ENCODE measurements at places on chromosomes 2 and 18.

GRCh38 chr2:235749121-235749770 lies 255.4 kb downstream of the AGAP1 start:
- DNase-seq, result no peak

DNA sequence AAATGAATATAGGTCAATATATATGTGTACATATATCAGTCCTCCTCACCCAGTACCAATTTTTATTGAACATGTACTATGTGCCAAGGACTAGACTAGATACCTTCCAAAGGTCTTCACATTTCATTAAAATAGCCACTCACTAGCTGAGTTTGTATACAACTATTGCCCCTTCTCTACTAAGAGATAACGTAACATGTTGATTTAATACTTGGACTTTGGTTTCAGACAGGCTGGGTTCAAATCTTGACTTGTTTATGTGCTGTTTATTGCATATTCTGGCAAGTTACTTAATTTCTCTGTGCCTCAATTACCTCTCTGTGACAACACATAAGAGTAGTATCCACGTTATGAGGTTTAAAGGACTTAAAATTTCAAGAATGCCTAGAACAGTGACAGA lies 184.5 kb downstream of the MTX2 start:
- DNase-seq, result no peak

- DNase-seq, result no peak
These were observed 32.3 kb upstream of the OLA1 start for GRCh38 chr2:174280596-174280995.

DNA sequence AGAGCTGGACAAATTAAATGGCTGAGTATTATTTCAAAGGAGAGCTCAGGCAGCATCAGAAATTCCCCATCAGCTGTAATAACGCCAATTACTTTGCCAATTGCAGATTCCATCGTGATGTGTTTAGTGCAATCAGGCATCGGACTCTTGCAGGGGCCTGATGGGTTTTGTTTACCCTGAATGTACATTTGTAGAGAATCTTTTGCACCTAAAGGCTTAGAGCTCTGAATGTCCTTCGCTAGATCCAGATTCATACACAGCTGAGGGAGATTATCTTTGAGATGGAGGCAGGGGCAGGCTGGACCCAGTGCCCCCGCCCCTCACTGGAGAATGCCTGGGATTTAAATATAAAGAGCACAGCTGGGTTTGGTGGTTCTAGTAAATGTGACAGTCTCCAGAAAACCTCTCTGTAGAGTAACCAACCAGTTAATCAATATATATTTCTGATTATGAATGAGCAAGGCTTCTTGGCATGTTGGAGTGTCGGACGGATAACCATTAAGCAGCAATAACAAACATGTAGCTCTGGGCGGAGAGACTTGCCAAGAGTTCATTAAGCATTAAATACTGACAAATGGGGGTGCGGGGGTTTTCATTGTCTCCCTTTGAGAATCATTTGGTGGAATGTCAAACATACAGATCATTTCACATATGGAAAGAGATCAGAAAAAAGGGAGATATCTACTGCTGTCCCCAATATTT lies 200.9 kb downstream of the SETBP1 start:
- no peak for DNase-seq

- no peak for DNase-seq
These were observed 733.7 kb upstream of the FAM98A start for GRCh38 chr2:34332813-34333212.

DNA sequence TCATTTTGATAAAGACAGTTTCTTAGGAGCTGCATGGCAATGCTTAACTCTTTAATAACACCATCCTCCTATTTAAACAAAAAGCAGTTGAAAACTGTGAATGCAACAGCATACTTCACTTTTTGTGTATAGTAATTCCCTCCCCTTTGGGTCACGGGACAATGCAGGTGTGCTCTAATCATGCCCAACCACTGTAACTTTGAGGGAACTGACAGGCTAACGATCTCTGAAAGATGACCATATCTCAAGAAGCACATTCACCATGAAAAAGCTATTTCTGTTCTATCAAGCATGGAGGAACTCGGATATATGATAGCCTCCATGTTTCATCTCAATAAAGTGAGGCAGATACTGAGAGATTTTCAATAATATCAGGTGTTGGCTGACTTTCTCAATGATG lies 81.1 kb upstream of the CD226 start:
- DNase-seq, result no peak

DNA sequence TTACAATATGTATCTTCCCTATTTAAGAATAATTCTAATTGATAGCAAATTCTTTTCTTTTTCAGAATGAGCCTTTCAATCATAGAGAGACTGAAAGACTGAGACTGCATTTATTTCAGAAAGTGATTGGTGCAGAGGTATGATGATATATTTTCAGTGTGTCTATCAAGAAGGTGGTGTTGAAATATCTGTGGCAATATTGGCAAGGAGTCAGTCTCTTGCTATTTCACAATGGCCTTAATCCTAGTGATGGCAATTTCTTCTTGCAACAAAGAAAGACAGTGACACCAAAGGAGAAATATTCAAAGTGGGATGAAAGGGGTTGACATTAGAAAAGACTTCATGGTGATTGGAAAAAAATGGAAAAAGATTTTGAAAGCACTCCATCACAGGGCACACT lies 21.7 kb upstream of the ZBTB14 start:
- no peak for DNase-seq

DNA sequence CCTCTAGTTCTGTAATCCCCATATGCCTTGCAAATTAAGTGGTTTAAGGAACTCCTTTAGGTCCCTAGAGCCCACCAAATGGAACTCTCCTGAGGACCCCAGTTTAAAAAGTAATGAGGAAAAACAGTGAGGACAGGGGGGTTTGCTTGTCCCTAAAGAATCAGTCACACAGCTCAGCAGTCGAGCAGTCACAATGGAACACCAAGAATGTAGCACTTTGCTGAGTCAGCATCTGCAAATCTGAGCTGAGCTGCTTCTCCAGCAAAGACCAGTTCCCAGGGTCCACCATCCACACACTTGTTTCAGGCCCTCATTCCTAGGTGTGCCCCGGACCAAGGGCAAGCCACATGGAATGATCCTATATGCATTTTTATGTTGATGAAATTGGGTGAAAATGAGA lies 46.2 kb upstream of the NEDD4L start:
- DNase-seq, result no peak

GRCh38 chr2:172288603-172289002 lies 138.8 kb upstream of the ITGA6 start:
- DNase-seq, result no peak

DNA sequence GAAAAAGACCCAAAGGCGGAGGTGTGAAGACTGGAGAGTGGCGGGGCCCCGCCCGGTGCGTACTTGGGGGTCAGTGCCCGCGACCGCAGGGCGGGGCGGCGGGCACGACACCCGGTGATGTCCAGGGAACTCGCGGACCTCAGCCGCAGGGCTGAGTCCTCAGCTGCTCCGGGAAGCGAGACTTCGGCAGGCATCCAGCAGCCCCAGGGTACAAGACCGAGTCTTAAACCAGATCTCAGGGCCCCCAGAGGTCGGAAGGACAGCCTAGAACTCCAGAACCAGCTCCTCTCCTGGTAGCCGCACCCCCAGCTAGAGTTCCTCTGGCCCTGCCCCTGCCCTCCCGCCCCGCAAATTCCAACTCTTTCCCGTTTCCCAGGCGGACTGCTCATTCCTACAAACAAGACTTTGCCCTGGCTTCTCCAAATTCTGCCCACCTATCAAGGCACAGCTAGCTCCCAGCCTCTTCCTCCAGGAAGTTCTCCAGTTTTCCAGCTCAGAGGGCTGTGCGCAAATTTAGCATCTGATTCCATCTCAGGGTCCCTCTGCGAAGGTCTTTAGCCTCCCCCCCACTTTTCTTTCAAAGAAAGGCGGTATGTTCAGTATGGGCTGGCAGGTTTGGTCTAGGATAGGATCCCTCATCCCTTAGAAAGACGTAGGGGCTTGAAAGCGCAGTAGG lies 26.0 kb upstream of the NOTO start:
- no peak for DNase-seq

- no peak for DNase-seq
These were observed 180.0 kb downstream of the TCF4 start for GRCh38 chr18:55407774-55408535.

GRCh38 chr2:163878718-163879117 lies 142.9 kb upstream of the FIGN start:
- no peak for DNase-seq

DNA sequence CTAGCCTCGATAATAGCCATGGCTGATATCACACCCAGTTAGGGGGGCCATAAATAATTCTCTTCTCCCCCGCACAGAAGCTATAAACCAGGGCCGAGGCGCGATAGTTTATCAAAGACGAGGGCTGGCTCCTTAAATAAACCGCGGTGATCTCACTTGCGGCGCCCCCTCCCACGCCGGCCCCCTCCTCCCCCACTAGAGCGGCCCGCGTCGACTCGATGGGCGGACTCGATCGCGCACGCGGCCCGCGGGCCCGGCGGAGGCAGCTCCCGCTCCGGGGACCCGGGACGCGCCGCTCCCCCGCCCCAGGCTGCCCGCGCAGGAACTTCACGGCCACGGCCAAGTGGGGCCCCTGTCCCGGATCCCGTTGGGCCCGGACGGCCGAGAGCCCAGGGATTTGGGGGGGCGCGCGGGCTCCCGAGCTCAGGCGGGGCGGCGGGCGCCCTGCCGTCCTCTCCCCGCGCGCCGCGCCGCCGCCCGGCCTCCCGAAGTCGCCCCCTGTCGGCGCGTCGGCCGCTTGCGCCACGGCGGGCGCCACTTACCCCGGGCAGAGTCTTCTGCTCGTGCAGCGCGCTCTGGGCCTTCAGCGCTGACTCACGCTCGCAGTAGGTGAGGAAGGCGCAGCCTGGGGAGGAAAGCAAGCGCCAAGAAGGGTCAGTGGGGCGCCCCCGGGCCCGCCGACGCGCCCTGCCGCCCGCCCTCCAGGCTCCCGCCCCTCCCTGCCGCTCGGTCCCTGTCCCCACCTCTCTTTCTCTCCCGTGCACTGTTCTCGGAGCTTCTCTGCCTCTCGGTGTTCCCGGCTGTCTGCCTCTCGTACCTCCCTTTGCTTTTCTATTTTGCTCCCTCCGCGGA lies 80.4 kb downstream of the CELF4 start:
- no peak for DNase-seq

GRCh38 chr18:8367217-8367988 lies 241.8 kb upstream of the RAB12 start:
- peak; percentile 0 for DNase-seq

- DNase-seq, result no peak
These were observed 560.6 kb downstream of the SLC4A3 start for GRCh38 chr2:220188031-220188430.

- no peak for DNase-seq
These were observed 1244.7 kb upstream of the ZEB2 start for GRCh38 chr2:145764631-145765030.

DNA sequence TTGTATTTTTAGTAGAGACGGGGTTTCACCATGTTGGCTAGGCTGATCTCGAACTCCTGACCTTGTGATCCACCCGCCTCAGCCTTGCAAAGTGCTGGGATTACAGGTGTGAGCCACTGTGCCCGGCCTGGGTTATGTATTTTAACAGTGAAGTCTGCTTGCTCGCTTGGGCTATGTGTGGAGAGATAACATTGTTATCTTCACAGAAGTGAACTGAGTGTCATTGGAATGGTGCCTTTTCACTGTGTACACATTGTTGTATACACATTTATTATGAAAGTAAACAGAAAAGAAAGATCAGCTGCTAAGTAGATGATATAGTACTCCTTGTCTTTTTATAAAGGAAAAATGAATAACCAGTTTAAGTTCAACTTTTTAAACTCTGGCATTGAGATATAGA lies 30.4 kb downstream of the RNF138 start:
- no peak for DNase-seq

DNA sequence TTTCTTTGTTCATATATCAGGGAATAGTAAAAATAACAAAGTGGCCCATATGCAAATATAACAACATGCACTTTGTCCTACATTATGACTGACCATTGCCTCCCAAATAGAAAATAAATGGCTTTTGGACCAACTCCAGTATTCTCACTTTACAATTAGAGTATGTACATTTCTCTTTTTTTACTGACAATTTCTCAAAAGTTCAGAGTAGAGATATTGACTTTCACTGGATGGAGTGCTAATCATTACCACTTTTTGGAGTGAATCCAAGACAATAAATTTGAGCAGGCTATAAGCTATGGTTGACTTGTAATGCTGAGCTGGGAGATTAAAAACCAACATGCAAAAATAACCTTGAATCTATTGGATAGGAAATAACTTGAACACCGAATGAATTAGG lies 987.4 kb downstream of the SUCLG1 start:
- DNase-seq, result no peak

- no peak for DNase-seq
These were observed 25.6 kb upstream of the PTMA start for GRCh38 chr2:231682603-231683291.

GRCh38 chr2:135409436-135409835 lies 121.6 kb downstream of the ZRANB3 start:
- no peak for DNase-seq

DNA sequence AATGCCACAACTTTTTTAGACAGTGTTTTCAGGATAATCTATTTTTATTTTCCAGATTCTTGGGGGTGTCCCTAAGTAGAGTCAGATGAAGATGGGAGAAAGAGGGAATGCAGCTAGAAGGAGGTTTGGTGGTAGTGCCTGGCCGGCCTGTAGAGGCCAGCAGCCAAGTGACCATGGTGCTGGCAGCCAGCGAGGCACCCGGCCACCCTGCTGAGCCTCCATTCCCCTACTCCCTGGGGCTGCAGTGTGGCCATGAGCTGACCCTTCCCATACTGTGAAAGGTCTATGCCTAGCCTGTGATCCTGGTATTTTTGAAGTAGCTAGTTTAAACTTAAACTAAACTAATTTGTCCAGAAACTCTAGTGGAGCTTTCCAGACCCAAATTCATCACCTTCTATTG lies 268.6 kb downstream of the CYRIA start:
- DNase-seq, result no peak

DNA sequence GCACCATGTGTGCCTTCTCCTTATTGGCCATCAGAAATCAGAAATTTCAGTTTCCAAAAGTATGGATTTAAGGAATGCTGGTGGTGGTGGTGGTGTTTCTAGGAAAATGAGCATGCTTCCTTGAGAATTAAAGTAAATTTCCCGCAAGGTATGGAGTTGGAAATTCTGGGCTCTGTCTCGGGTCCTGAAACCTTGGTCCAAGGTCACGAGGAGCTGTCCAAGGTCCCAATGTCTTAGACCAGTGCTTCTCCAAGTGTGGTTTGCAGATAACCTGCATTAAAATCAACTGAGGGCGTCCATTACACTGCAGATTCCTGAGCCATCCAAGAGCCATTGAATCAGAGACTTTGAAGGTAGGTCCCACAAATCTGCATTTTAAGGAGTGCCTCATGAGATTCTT lies 210.9 kb upstream of the PKDCC start:
- no peak for DNase-seq

GRCh38 chr2:159199761-159200465 lies 86.6 kb downstream of the WDSUB1 start:
- no peak for DNase-seq

GRCh38 chr18:22643731-22644130 lies 226.0 kb upstream of the CTAGE1 start:
- DNase-seq, result no peak

- no peak for DNase-seq
These were observed 1548.1 kb upstream of the ZEB2 start for GRCh38 chr2:146068051-146068450.

- DNase-seq, result no peak
These were observed 69.3 kb upstream of the CHN1 start for GRCh38 chr2:175074478-175074877.
